Activated CD4-positive, alpha-beta T cell treated with anti-CD3 and anti-CD28 coated beads, Interleukin-2, amount 10 ng/mL, durations not matched to agents 7 days and 5 days (primary cell): ENCODE measurements at places on chromosomes 3 and 15. TPM values are rescaled to one million over a fixed set of nuclear protein-coding genes. Genes with fewer than 3 reads are reported as not detected.

DNA sequence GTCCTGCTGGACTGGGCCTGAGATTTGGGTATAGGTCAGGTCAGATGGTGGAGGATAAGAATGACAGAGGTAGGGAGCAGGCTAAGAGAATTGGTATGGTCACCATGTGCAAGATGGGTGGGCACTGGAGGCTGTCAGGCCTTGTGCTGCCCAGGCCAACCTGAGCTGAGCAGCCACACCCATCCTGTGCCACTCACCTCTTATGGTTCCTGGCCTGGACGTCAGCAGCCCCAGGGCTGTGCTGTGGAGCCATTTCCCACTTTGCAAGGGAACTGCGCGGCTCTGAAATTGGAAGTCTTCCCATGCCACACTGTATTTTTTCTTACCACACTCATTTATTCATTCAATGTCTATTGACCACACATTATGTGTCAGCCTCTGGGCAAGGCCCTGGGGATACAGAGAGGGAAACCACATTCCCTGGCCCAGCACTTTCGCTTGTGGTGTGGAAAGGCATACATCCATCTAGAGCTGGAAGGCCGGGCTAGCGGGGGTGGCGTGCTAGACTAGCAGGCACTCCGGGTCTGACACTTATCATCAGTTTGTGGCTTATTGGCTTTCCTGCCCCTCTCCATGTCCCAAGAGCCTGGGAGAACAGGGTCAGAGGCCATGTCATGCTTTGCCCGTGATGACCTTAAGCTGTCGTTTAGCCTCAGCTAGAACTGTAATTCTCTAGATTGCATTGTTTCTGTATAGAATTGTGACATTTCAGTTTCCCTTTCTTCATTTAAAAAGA lies 51.1 kb upstream of the POLG start:
- no peak overlapping the region for H3K27ac ChIP-seq
- H3K4me1 ChIP-seq, result no peaks in the 10 kb centered on the region
- DNase-seq, result no peak
- no peak overlapping the region for H3K4me3 ChIP-seq
- peaks cover 38% of the 10 kb centered on the region for H3K27me3 ChIP-seq

- no peaks in the 10 kb centered on the region for H3K36me3 ChIP-seq
- H3K27ac ChIP-seq, result no peak overlapping the region
- H3K4me3 ChIP-seq, result no peak overlapping the region
- DNase-seq, result no peak
These were observed 23.2 kb downstream of the MELTF start for GRCh38 chr3:197006446-197006845.

GRCh38 chr15:48722764-48723661 lies 77.5 kb upstream of the FBN1 start:
- H3K27me3 ChIP-seq, result no peaks in the 10 kb centered on the region
- no peak for DNase-seq
- H3K36me3 ChIP-seq, result peaks cover 21% of the 10 kb centered on the region
- no peak overlapping the region for H3K4me3 ChIP-seq

- DNase-seq, result no peak
- no peak overlapping the region for H3K27ac ChIP-seq
- H3K4me1 ChIP-seq, result no peaks in the 10 kb centered on the region
- H3K4me3 ChIP-seq, result no peak overlapping the region
- H3K36me3 ChIP-seq, result no peaks in the 10 kb centered on the region
These were observed 84.5 kb upstream of the NTRK3 start for GRCh38 chr15:88341006-88341405.

- no peak overlapping the region for H3K4me3 ChIP-seq
- no peaks in the 10 kb centered on the region for H3K27me3 ChIP-seq
- peaks cover 77% of the 10 kb centered on the region for H3K36me3 ChIP-seq
- H3K4me1 ChIP-seq, result peaks cover 41% of the 10 kb centered on the region
- no peak for DNase-seq
These were observed 12.2 kb downstream of the PRC1 start for GRCh38 chr15:90982135-90982534.

GRCh38 chr15:61871926-61872522 lies 188.2 kb downstream of the VPS13C start:
- no peaks in the 10 kb centered on the region for H3K4me1 ChIP-seq
- H3K27ac ChIP-seq, result no peak overlapping the region
- H3K36me3 ChIP-seq, result peaks cover 31% of the 10 kb centered on the region
- H3K4me3 ChIP-seq, result no peak overlapping the region

- no peaks in the 10 kb centered on the region for H3K36me3 ChIP-seq
- no peak for DNase-seq
- H3K4me1 ChIP-seq, result no peaks in the 10 kb centered on the region
- no peak overlapping the region for H3K27ac ChIP-seq
These were observed 215.2 kb upstream of the SGO1 start for GRCh38 chr3:20401253-20401652.

DNA sequence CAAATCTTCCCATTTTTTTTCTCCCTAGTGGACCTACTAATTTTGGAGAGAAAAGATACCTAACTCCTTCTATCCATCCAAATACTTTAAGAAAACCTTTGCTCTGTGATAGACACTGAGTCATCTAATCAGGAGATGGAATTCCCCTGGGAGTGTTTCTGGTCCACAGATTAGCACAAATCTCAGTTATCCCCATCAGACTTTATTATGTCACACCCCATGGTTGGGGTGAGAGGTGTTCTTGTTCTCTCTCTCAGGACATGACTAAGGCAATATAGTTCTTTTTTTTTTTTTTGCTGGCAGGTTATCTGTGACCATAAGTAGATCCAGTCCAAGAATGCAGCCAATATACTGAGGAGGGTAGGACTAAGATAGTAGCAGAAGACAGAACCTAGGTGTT lies 15.8 kb downstream of the SLC9A9 start:
- no peaks in the 10 kb centered on the region for H3K27me3 ChIP-seq
- peaks cover 25% of the 10 kb centered on the region for H3K4me1 ChIP-seq
- H3K4me3 ChIP-seq, result no peak overlapping the region
- no peak for DNase-seq
- H3K36me3 ChIP-seq, result peaks cover 21% of the 10 kb centered on the region

GRCh38 chr15:61974759-61975158 lies 85.5 kb downstream of the VPS13C start:
- no peaks in the 10 kb centered on the region for H3K27me3 ChIP-seq
- H3K36me3 ChIP-seq, result peaks cover 57% of the 10 kb centered on the region
- no peak overlapping the region for H3K4me3 ChIP-seq
- peaks cover 8% of the 10 kb centered on the region for H3K4me1 ChIP-seq

GRCh38 chr3:82281205-82281604 lies 519.8 kb upstream of the GBE1 start:
- H3K4me3 ChIP-seq, result no peak overlapping the region
- DNase-seq, result no peak
- no peaks in the 10 kb centered on the region for H3K36me3 ChIP-seq
- no peaks in the 10 kb centered on the region for H3K4me1 ChIP-seq

GRCh38 chr3:153673853-153674252 lies 447.3 kb upstream of the ARHGEF26 start:
- H3K36me3 ChIP-seq, result no peaks in the 10 kb centered on the region
- H3K27ac ChIP-seq, result no peak overlapping the region
- H3K27me3 ChIP-seq, result no peaks in the 10 kb centered on the region
- peaks cover 10% of the 10 kb centered on the region for H3K4me1 ChIP-seq
- H3K4me3 ChIP-seq, result no peak overlapping the region

The HHATL gene
- total RNA-seq, result not detected

The ZPLD1 gene
- not detected for total RNA-seq

The MESP2 gene
- total RNA-seq, result not detected

The STAC gene
- total RNA-seq, result 0.15 TPM
